ENCODE measurements at places on chromosomes 2 and 18.

- no peak for DNase-seq
These were observed 38.2 kb upstream of the PPM1B start for GRCh38 chr2:44130441-44130840.

- DNase-seq, result no peak
These were observed 111.3 kb downstream of the ESCO1 start for GRCh38 chr18:21489119-21489750.

DNA sequence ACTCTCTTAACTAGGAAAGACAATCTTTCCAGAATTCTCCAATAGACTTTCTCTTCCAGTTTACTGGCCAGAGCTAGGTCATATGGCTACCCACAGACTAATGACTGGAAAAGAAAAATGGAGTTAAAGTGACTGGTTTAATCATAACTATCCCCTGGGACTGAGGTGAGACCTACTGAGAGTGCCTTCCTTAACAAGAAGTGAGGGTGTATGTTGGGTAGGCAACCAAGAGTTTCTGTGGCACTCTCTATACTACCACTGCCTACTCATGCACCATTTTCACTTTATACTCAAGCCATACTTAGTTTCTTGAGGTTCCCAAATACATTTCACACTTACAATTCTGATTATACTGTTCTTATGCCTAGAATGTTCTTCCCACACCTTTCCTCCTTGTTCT is 6.9 kb upstream of the GFPT1 start:
- DNase-seq, result no peak

DNA sequence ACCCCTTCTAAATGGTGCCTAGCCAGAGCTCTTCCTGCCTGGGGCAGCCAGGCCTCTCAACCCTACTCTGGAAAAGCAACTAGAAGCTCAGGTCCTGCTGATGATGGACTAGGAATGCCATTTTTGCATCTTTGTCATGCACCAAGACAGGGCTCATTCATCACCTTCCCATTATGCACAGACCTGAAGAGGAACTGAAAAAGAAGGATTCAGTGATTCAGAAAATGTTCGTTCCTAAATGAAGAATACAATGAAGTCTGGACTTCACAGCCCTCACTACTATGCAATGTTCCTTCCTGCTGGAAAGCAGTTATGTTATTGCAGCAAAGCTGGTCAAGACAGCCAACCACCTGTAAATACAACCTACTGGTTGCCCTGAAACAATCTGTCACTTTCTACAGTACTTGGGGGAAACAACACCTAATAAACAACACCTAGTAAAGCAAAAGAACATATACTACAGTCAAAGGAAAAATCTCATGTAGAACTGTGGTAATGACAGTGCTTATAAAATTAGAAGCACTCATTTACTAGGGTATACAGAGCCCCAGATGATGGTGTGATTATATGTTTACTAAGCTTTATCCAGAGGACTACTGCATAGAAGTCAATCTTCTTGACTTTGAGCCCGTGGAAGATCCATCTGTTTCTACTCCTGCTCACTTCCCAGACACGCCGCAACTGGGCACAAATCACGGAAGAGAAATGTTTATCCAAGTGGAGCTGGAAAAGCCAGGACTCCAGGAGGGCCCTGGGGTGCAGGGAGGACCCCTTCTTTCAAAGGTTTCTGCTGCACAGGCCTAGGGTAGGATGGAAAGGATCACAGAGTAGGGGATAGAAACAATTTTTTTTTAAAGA is 103.1 kb upstream of the THOC1 start:
- no peak for DNase-seq

DNA sequence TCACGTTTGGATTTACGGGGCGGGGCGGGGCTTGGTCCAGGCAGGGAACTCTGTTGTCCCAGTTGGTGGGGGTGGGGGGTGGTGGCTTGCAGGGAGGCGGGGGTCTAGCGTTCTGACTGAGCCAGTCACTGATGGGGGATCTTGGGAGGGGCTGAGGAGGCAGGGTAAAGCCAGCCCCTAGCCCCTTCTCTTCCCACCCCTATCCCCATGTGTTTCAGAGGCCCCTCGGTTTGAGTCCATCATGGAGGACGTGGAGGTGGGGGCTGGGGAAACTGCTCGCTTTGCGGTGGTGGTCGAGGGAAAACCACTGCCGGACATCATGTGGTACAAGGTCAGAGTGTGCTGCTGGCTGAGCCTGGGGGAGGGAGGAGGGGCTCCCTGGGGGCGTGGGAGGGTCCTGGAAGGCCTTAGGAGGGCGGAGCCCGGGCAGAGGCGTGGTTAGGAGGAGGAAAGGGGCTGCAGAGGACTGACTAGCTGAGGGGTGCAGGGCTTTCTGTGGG is 22.0 kb upstream of the GMPPA start:
- no peak for DNase-seq

DNA sequence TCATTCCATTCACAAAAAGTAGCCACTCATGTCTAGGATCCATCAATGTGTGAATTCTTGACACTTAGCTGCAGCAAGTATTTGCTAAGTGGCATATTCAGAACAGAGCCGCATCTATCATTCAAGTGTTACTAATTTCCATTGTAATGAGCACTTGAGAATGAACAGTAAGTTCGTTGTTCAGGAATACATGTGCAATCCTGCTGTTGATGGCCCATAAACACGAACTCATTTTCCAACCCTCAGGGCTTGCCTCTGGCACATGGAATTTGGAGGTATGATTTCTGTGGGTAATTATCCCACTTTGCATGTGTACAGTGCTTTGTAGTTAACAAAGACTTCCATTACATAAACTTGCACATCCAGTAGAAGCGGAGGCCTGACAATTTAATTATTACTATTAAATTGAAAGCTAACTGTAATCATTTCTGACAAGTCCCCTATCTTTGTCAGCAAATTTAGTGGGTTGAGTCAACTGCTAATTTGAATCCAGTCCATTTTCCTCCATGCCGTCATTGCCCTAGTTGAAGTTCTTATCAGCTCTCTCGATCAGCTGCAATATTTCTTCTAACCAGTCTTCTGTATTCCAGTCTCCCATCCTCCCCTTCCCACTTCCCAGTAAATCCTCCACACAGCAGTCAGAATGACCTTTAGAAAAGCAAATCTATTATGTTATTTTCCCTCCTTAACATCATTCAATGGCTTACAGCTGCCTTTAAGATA is 116.0 kb upstream of the AQP4 start:
- no peak for DNase-seq

DNA sequence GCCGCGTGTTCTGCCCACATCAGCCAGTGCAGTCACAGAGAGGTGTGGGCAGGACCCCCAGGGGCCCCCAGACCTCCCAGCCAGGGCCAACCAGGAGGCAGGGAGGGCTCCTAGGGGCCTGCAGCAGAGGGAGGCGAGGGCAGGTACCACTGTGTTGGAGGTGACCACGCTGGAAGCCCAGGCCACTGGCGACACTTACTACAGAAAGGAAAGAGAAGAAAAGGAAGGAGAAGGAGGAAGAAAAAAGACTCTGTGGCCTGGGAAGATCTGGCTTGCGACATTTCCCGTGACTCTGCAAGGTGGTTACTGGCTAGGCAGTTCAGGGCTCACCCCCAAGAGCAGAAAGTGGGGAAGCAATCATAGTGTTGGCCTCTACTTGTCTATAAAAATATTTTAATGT is 98.1 kb upstream of the BCL2L11 start:
- DNase-seq, result no peak

Data from activated CD8-positive, alpha-beta memory T cell treated with anti-CD3 and anti-CD28 coated beads for 1 hour (primary cell).